ENCODE measurements at places on chromosomes 6 and 20.

GRCh38 chr6:68695838-68696237, 60.8 kb downstream of the ADGRB3 start:
- DNase-seq, result no peak

GRCh38 chr6:28747083-28747630, 176.6 kb downstream of the TRIM27 start:
- no peak for DNase-seq

GRCh38 chr6:21915707-21916260, 322.2 kb downstream of the SOX4 start:
- DNase-seq, result no peak

DNA sequence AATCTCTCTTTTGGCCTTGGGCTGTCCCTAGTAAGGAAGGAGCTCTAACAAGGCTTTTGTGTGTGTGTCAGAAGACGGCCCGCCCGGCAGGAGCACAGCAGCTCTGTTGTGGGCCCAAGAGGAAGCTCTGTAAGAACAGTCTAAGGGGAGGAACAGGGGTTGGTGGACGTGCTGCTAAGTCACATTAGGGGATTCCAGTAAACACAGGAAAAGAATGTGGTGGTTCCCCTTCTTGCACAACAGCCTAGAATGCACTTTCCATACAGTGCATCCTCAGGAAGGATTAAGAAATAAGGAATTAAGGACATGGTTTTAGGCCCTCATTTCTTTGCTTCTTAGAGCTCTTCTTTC, 114.5 kb downstream of the RNF144B start:
- DNase-seq, result no peak

DNA sequence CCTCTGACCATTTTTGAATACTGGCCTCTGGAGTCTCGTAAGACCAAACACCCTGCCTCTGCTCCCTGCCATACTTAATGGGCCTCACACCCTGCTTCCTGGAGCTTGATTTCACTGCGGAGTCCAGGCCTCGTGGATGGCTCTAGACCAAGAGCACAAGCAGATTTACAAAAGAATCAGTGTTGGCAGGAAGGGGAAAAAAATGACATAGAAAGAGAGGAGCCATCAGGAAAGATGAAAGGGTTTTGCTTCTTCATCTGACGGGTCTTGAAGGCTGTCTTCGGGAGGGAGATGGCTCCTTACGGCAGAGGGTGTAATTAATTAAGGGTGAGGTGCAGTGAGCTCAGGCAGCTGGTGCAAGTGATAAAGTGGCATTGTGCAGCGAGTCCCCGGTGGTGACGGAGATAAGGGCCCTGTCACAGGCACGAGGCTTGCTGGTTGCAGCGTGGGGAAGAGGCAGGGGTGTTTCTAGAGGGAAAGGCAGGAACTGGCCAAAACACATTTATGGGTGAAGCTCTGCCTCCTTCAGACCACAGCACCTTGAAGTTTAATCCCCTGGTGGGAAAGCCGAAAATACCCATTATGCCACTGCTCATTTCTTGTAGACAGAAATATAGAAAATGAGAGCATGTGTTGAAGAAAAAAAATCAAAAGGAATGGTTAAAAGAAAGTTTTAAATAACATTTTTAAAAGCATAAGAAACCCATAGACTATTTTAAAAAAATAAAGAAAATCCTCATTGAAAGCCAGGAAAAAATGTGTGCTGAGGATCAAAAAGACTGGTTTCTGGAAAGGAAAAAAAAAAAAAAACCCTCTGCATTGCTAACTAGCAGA, 128.6 kb upstream of the LRFN2 start:
- no peak for DNase-seq

DNA sequence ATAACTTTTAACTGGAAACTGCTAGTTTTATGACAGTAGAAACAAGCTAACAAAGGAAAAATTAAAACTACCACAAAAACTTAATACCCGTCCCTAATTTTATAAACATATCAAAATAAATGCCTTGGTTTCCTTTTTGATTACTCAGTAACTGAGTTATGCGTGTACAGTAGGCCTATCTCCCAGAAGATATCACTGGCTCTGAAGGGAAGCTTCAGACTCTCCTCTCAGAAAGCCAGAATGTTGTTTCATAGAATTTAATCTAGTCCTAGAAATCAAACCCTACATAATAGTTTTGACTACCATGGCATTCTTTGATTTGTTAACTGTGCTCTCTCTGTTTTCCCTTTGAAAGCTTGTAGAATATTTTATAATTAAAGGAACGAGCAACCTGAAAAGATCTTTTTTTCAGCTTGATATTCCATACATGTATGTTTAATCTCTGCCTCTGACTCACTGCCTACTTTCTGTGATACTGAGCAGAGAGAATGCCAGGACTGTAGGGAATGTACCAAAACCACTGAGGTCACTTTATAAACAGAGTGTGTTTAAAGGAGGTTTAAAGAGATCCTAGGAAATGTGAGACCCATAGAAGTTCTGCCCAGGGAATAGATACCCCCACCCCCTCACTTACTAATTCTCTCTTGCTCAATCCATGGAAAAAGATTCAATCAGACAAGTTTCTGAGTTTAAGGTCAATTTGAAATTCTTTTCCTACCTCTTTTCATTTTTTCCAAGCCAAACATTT, 311.5 kb downstream of the HDGFL1 start:
- no peak for DNase-seq

DNA sequence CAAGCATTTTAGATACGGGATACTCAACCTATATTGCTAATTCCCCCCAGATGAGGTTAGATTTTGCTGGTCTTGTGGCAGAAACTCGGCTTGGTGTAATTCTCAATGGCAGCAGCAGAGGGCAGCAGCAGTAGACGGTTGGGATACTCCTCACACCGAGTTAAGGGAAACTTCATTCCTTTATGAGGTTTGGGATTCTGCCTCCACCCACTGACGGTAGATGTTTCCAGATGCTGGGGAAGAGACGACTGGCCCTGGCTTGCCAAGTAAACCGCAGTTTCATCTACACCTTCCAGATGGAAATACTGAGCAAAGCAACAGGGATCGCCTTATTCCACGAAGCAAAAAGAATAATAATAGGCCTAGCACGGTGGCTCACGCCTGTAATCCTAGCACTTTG, 8.2 kb upstream of the TBC1D7 start:
- DNase-seq, result peak; percentile 80

GRCh38 chr6:157561929-157562810, 181.2 kb downstream of the ZDHHC14 start:
- DNase-seq, result no peak

DNA sequence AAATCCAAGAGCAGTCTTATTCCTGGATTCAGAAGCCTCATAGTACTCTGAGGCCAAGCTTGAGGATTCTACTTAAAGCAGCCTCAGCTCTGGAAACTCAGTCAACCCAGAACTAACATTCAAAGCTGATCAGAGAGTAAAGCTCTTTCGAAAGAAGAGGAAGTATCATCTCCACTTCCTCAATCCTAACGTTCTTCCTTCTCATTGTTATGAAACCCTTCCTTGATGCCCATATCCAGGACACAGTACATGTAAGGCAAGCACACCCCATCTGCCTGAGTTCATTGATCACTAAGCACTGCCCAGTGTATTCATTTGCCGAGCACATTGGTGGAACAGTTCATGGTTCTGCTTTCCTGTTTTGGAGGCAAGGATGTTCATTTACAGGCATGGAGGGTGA, at the start of gene IPCEF1:
Gene IPCEF1 (minus strand): TSS at position 114 of the 400 bp plus-strand sequence. CDS start 90,856 bp downstream, outside the sequence.
- no peak for DNase-seq

GRCh38 chr6:14734416-14735340, 511.2 kb upstream of the JARID2 start:
- peak; percentile 33 for DNase-seq

DNA sequence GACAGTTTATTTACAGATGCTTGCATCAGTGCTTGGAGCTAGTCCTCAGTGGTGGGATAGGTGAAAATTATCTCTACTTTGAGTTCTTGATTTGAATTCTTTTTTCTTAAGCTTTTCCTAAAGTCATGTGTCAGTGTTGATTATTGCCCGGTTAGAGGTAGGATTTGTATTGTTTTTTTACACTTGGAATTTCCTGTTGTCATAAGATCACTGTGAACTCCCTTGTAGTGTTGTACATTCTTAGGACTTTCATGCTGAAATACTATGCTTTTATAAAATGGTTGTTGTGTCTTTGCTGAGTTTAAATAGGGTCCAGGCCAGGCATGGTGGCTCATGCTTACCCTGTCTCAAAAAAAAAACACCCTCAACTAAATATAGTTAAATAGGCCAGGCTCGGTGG, 20.3 kb downstream of the ASXL1 start:
- DNase-seq, result no peak

GRCh38 chr20:54860716-54861115, 385.3 kb downstream of the DOK5 start:
- no peak for DNase-seq

DNA sequence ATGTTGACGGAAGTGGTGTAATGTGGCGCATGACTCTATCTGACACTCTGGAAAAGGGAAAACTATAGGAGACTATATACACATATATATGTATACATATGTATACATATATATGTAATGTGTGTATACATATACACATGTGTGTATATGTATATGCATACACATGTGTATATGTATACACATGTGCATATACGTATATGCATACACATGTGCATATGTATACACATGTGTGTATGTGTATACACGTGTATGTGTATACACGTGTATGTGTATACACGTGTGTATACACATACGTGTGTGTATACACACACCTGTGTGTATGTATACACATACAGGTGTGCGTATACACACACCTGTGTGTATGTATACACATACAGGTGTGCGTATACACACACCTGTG, 683.4 kb upstream of the FLRT3 start:
- DNase-seq, result no peak

DNA sequence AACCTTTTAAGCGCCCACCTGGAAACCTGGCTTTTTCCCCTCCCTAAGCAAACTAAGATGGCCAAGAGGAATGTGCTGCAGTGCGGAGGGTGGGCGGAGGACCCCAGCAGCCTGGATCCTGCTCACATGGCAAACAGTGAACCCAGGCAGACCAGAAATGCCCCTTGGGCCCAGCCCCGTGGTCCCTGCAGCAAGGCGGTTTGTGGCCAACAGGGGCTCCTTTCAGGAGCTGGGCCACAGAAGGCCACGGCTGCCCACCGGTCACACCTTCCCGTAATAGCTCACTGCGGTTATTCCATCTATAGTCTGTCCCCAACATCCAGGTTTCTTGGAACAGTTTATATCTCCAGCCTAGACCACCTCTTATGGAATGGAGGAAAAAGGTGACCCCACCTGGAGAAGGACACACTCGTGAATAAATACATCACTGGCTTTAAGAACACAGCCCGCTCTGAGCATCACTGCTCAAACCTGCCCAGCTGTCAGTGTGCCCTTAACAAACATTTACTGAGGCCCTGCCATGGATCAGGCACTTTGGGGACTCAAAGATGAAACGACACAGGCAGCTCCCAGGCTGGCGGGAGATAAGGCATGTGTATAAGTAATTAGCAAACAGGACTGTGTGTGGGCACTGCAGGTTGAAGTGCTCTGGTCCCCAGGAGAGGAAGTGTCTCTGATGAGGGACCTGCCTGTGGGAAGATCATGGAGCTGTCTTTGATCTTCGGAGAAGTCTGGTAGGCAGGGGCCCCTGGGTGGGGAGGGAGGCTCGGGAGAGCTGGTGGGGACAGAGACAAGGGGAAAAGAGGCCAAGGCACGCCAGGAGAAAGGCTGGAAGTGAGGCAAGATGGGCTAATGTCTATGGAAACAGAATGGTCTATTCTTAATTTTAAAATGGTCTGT, 3.2 kb upstream of the TUBB1 start:
- no peak for DNase-seq

- no peak for DNase-seq
Measured at GRCh38 chr6:115914098-115914497, 146.6 kb downstream of the FRK start.

DNA sequence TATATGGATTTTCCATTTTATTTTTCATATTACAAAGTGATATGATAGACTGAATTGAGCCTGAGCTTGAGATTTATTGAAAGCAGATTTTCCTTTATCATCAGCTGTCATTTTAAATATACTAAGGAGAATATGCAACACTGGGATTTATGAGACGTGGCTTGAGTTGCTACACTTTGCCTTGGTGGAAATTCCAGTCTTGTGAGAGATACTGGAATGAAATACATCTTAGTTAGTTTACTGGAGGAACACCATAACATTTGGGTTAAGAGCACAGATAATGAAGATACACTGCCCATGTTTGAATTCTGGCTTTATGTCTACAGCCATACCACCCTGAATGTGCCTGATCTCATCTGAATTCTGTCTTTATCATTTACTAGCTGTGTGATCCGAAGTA, 86.5 kb upstream of the IFNGR1 start:
- no peak for DNase-seq

DNA sequence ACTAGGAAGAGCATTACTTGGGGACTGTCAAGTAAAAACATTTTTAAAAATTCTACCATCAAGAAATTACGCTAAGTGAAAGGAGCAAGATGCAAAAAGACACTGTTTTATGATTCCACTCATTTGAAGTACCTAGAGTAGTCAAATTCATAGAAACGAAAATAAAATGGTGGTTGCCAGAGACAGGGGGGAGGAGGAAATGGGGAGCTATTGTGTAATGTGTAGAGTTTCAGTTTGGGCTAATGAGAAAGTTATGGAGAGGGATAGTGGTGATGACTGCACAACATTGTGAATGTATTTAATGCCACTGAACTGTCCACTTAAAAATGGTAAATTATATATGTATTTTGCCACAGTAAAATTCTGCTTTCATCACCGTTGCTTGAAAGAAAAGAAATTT, 83.8 kb downstream of the UST start:
- no peak for DNase-seq

GRCh38 chr6:43942616-43943015, 172.6 kb downstream of the VEGFA start:
- DNase-seq, result no peak

GRCh38 chr6:14250573-14250972, 133.0 kb downstream of the CD83 start:
- no peak for DNase-seq

- no peak for DNase-seq
Measured at GRCh38 chr6:135950669-135951068, 99.2 kb downstream of the PDE7B start.

DNA sequence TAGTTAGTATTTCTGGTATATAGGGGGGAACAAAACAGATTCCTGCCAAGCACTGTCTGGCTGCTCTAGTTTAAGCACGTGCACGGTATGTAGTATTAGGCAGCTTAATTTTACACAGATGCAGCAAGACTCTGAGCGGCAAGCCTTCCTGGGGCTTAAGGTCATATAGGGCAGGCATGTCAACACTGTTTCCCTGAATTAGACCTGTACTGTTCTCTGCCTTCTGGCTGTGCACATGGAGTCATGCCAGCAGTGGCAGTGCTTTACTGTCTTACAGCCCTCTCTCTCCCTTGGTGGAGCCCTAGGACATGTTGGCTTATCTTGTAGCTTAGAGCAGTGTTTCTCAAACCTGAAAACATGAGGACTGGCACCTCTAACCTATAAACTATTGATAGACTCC, 56.6 kb downstream of the PHF20 start:
- DNase-seq, result no peak

DNA sequence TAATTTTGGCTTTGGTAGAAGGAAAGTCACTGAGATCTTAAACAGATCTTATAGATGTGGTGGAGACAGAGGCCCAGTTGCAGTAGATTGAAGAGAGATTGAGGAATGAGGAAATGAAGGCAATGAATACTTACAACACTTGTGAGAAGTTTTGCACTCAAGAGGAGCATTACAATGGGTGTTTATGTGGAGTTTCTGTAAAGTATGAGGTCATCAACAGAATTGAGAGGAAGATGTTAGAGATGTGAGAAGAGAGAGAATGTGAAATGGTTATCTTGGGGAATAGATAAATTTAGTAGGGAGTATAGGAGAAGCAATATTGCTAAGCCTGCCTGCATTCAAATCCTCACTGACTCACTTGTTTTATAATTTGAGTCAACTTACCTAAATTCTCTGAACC, 83.4 kb downstream of the GFRAL start:
- DNase-seq, result no peak
